ENCODE measurements at places on chromosomes 5 and 9.

DNA sequence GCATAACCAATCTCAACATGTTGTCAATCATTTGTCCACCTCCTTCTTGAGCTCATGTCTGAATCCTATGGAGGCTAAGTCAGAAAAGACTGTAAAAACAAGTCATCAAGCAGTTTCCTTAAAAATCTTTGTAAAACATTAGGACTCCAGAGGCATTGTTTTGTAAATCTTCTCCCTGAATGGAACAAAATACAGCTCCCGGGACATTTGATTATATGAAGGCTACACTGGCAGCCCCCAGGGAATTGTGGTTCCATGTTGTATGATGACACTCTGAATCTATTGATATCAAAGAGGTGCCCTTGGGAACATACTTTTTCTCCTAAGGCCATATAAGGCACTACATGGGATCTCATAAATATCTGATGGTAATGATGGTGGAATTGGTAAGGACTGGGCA is 83.2 kb upstream of the NUDT12 start:
- DNase-seq: no peak

- DNase-seq: no peak
Observed at GRCh38 chr5:52457810-52458209, 329.9 kb upstream of the ITGA1 start.

GRCh38 chr9:127223266-127223665 is 41.3 kb upstream of the GARNL3 start:
- DNase-seq: no peak

- DNase-seq: no peak
Observed at GRCh38 chr9:81146684-81147337, 542.5 kb downstream of the TLE1 start.

DNA sequence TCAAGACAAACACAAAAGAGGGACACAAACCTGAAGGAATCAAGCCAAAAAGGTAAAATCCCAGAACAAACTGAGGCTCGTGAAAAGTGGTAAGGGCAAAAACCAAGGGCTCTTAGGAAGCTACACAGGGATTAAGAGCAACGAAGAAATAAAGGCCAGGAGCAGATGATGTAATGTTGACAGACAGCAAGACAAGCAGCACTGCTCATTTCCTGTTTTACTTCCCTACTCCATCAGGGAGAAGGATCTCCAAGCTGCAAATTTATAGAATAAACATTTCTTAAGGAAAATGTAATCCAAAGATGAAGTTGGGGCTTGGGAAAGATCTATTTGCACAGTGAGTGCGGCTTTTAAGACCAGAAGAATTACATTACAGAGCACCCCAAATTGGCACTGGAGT is 182.3 kb upstream of the MAP1B start:
- DNase-seq: no peak

DNA sequence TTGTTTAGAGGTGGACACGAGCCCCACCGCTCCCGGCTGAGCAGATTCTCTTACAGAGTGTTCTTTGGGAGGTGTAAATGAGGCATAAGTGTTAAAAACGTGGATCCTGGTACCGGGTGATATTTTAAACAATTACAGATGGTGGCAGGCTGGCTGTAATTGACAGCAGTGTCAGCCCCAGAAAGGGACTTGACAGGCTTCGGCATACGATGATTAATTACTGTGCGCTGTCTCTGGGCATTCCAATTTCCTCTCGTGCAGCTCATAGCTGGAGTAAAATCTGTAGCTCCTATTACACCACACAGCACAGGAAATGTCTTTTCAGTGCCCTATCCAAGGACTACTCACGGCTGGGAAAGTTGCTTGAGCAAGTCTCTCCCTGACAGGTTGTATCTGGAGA is 305.4 kb upstream of the IRX2 start:
- DNase-seq: no peak

GRCh38 chr5:97049175-97049574 is 93.2 kb downstream of the LIX1 start:
- no peak for DNase-seq

- no peak for DNase-seq
Observed at GRCh38 chr5:177128551-177128981, 5.0 kb upstream of the NSD1 start.

GRCh38 chr9:112810696-112811490 is 60.3 kb downstream of the SNX30 start:
- DNase-seq: peak; percentile 38

- peak; percentile 49 for DNase-seq
Observed at GRCh38 chr5:14281746-14282181, 138.6 kb downstream of the TRIO start.

- no peak for DNase-seq
Observed at GRCh38 chr5:159712672-159713071, 203.6 kb upstream of the ADRA1B start.

DNA sequence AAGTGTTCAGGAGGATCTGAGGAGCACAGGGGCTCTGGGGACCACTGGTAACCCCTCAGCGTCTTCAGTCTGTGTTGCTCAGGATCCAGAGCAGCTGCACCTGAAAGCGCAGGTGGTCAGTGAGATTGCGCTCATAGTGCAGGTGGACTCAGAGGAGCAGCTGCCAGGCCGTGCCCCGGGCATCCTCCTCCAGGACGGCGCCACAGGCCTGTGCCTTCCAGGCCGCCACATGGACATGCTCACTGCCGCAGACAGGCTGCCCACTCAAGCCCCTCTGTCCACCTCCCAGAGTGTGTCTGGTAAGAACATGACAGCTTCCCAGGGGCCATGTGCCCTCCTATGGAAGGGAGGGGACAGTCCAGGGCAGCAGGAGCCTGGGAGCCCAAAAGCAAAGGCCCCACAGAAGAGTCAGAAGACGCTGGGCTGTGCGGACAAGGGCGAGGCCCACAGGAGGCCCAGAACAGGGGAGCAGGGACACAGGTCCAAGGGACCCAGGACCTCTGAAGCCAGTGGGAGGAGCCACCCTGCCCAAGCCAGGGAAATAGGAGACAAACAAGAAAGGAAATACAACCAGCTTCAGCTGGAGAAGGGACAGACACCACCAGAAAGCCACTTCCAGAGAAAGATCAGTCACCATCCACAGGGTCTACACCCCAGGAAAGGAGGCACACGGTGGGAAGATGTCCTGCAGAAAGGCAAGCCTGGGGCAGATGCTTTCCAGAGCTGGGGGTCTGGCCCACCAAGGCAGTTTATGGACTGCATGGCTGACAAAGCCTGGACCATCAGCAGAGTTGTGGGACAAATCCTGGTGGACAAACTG is 5.2 kb downstream of the SPATA31E1 start:
- no peak for DNase-seq

DNA sequence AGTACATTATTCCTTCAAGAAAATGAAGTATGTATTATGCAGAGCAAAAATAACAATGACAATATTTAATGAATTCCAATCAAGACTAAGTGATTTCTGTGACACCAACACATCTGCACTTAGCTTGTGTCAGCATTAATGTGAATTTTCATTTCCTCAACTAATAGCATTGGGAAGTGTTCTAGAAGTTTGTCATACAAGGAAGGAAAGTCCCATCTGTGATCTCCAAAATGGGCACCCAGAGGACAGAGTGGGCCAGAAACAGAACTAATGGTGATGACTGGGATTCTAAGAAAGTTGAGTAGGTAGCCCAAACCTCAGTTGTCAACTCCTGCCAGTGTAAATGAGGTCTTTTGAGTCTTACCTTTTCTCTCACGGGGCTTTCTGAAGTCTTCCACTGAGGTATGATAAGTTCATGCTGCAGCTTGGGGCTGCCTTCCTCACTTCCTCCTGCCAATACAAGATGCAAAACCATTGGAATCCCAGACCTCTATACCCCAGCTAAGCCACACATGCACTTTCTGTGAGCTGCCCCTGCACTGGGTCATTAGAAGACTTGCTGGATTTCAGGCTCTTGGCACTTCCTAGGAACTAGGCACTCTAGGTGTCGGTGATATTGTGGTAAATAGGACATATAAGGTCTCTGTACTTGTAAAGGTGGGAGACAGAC is 4.9 kb downstream of the ADAM19 start:
- DNase-seq: no peak

DNA sequence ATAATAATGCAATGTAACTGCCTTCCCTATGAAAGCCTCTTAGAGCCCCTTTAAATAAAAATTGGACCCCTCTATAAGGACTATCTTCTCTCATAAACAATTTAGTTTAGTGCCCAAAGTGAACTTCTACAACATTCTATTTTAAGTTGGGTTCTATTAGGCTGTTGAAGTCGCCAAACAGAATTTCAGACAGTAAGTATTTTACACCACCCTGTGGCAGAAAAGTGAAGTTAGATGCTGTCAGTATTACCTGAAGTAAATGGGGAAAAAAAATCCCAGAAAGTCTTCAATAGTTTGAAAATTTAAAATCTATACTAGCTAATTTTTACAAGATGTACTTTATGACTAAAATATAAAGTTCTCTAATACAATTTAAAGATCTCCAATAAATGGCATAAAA is 29.5 kb downstream of the CAAP1 start:
- no peak for DNase-seq

DNA sequence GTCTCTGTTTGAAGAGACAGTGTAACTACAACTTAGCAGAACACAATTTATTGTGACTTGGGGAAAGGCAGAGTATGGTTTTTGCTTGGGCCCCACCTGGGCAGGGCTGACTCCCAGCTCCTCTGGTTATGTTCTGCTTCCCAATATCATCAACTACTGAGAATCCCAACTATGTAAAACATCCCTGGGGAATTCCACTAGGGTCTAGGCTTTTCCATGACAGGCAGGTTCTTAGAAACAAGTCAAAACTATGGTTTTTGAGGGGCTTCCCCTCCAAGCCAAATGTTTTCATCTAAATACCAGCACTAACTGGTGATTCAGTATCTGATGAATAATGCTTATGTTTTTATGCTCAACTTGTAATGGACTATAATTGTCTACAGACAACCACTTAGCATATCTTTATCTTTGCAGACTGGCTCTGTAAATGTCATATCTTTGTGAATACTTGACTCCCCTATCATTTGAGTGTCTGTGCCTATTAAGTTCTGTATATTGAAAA is 409.5 kb downstream of the PDE4D start:
- DNase-seq: no peak

GRCh38 chr5:75885321-75885720 is 168.1 kb upstream of the POC5 start:
- DNase-seq: no peak

DNA sequence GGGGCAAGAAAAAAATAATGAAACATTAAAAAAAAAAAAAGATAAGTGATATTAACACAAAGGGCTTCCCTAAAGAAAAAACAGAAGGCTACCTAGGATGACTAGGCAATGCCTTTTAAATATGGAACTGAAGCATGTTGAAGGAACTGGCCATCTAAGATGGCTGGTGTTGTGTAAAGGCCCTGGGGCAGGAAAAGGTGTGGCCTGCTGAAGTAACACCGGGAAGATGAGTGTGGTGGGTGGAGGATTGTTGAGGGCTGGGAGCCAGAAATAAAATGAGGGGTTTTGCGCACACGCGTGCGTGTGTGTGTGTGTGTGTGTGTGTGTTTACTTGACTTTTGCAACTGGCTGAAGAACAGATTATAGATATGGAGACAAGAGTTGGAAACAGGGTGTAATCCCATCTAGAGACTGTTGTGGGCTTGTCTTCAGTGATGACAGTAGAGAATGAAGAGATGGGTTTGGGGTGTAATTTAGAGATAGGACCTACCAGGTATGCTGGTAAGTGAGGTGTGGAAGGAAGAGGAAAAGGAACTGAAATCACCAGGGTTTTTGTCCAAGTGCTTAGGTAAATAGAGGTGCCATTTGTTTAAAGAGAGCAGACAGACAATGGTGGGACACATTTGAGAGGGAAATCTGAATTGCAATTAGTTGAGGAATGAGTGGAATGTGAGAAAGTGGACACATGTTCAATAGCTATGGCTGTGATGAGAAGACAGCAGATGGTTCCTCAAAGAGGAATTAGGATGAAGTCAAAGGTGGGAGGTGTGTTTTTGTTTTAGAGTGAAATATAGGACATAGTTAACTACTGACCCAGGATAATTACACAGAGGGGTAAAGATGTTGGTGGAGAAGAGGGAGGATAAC is 33.9 kb downstream of the RAD23B start:
- DNase-seq: no peak

- peak; percentile 91 for DNase-seq
Observed at GRCh38 chr5:90529939-90530677, 724 bp upstream of the LYSMD3 start.

- DNase-seq: peak; percentile 38
Observed at GRCh38 chr9:37902796-37903646, 906 bp downstream of the SLC25A51 start.

GRCh38 chr5:151097061-151097460 is 16.2 kb upstream of the TNIP1 start:
- DNase-seq: no peak

DNA sequence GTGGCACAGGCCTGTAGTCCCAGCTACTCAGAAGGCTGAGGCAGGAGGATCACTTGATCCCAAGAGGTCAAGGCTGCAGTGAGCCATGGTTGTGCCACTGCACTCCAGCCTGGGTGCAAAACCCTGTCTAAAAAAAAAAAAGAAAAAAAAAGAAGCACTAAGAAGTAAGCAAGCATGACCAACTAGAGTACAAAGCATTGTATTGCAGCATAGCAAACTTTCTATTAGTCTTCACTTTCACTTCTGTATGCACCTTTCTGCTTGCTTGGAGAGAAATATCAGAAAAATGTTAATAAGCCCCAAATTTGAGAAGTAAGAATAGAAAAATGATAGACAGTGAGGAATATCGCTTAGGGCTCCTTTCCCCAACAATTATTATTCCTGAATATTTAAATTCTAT is 497.7 kb upstream of the WWC1 start:
- DNase-seq: no peak
